ENCODE measurements at places on chromosomes 3 and 15.

- no peak for ATAC-seq
Observed at GRCh38 chr3:143634991-143635390, 213.3 kb downstream of the SLC9A9 start.

- no peak for ATAC-seq
Observed at GRCh38 chr3:42129014-42129953, 38.1 kb downstream of the TRAK1 start.

GRCh38 chr3:149495581-149496125 lies 21.2 kb downstream of the TM4SF4 start:
- ATAC-seq: no peak

GRCh38 chr15:51234176-51234927 lies 104.0 kb downstream of the CYP19A1 start:
- ATAC-seq: no peak

GRCh38 chr15:59384507-59384906 lies 11.8 kb upstream of the MYO1E start:
- ATAC-seq: no peak

GRCh38 chr3:5095886-5096285 lies 26.2 kb upstream of the ARL8B start:
- peak; percentile 48 for ATAC-seq

GRCh38 chr15:39127925-39128617 lies 452.8 kb upstream of the THBS1 start:
- peak; percentile 90 for ATAC-seq

- ATAC-seq: no peak
Observed at GRCh38 chr3:68135067-68135466, 480.7 kb upstream of the SUCLG2 start.

DNA sequence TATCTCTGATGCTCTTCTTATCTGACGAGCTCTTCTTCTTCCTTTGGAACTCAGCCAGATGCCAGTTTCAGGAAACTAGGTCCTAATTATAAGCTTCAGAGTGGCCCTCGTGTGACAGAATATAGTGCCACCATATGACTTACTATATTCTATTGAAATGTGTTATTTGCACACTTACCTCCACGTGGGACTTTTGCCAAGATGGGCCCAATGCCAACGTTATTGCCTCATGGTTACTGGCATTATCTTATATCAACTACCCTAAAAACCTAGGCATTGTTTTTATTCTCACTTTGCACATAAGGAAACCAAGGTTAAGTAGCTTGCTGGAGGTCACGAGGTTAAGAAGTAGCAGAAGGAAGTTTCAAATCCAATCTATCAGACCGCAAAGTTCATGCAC lies 71.3 kb upstream of the SLCO3A1 start:
- ATAC-seq: no peak

GRCh38 chr3:106119614-106120082 lies 250.8 kb upstream of the CBLB start:
- ATAC-seq: peak; percentile 47

DNA sequence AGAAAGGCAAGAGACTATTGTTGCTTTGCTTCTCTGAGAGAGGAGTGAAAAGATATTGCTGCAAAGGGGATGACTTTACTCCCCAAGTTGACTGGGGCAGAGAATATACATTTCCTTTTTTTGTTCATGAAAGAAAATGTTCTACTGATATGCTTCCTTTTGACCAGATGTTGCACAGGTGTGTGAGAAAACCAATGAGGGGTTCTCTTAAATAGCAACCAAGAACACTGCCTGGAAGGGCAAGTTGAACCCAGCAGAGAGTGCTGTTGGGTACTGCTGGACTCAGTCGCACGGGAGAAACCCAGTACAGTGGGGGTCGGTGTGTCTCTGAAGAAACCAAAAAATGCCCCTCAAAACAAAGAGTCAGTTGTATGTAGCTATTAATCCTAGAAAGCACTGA lies 101.2 kb downstream of the CHST2 start:
- ATAC-seq: no peak

- peak; percentile 67 for ATAC-seq
Observed at GRCh38 chr3:190673148-190673547, 159.3 kb downstream of the IL1RAP start.

GRCh38 chr3:42572278-42572677 lies 9.5 kb downstream of the SEC22C start:
- ATAC-seq: peak; percentile 98

GRCh38 chr3:153138276-153139210 lies 23.5 kb upstream of the RAP2B start:
- ATAC-seq: peak; percentile 77
